ENCODE measurements at places on chromosomes 4 and X. TPM values are rescaled to one million over a fixed set of nuclear protein-coding genes. Genes with fewer than 3 reads are reported as not detected.

Gene CXXC4
- 0.71 TPM for total RNA-seq

Gene COX18
- total RNA-seq, result 8.6 TPM

Gene PAGE2B
- total RNA-seq, result not detected

DNA sequence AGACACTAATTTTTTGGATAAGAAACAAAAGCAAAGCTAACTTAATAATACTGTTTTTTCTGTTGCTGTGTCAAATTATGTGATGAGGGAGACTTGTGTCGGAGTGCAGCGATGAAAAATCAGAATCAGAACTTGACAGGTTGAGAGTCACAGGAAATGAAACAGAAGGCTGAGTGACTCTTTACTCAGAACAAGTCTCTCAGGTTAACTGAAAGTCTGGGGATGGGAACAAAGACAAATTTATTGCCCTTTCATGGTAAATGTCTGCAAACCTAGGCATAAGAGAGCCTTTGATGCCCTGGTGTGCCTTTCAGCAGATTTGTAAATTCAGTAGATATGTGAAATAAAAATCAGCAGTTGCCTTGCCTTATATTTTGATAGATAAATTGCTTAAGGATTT lies 96.0 kb downstream of the ADGRL3 start:
- H3K4me1 ChIP-seq, result no peaks in the 10 kb centered on the region
- no peaks in the 10 kb centered on the region for H3K36me3 ChIP-seq
- H3K27me3 ChIP-seq, result no peaks in the 10 kb centered on the region
- no peak for DNase-seq

GRCh38 chr4:38678078-38678477 lies 14.1 kb downstream of the KLF3 start:
- no peaks in the 10 kb centered on the region for H3K27me3 ChIP-seq
- peaks cover 11% of the 10 kb centered on the region for H3K4me1 ChIP-seq
- H3K36me3 ChIP-seq, result peaks cover 9% of the 10 kb centered on the region
- H3K27ac ChIP-seq, result no peak overlapping the region
- H3K4me3 ChIP-seq, result no peak overlapping the region

DNA sequence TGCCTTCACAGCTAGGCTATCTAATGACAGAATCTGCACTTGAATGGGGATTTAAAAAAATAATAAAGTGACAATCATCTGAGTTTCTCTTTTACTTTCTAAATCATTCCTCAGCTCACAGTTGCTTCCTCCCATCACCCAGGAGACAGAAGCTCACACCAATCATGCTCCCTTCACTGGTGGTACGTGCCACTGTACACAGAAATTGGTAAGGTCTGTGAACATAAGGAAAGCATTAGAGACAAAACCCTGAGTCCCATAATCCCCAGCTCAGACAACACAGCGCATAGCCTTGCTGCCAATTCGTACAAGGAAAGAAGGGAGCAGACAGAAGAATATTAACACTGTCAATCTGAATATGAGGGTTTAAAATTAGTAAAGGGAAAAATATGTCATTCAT lies 133.1 kb downstream of the IDS start:
- no peak overlapping the region for H3K27ac ChIP-seq
- no peaks in the 10 kb centered on the region for H3K4me1 ChIP-seq
- H3K36me3 ChIP-seq, result no peaks in the 10 kb centered on the region
- H3K27me3 ChIP-seq, result no peaks in the 10 kb centered on the region
- no peak for DNase-seq
- H3K4me3 ChIP-seq, result no peak overlapping the region

DNA sequence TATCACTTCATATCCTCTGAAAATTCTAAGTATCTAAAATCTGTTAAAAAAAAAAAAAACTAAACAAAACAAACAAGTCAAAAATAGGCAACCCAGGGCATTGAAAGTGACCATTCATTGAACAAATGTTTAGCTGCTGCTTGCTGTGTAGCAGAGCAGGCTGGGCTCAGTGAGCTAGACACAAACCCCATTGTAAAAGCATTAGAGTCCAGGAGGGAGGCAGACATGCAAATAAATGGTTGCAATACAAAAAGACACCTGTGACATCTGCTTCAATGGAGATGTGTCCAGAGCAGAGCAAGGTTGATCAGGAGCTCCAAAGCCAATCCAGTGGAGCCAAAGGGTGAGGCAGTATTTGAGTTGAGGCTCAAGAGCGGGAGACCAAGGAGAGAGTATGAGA lies 267.3 kb upstream of the GATB start:
- H3K4me3 ChIP-seq, result no peak overlapping the region
- no peak for DNase-seq
- H3K4me1 ChIP-seq, result no peaks in the 10 kb centered on the region

GRCh38 chrX:11349020-11349419 lies 55.8 kb downstream of the AMELX start:
- no peaks in the 10 kb centered on the region for H3K27me3 ChIP-seq
- H3K4me1 ChIP-seq, result no peaks in the 10 kb centered on the region
- no peak overlapping the region for H3K27ac ChIP-seq
- DNase-seq, result no peak

- H3K27me3 ChIP-seq, result no peaks in the 10 kb centered on the region
- H3K36me3 ChIP-seq, result no peaks in the 10 kb centered on the region
- peak; percentile 82 for DNase-seq
- H3K4me1 ChIP-seq, result no peaks in the 10 kb centered on the region
Observed at GRCh38 chr4:52545099-52546069, 113.7 kb downstream of the USP46 start.

DNA sequence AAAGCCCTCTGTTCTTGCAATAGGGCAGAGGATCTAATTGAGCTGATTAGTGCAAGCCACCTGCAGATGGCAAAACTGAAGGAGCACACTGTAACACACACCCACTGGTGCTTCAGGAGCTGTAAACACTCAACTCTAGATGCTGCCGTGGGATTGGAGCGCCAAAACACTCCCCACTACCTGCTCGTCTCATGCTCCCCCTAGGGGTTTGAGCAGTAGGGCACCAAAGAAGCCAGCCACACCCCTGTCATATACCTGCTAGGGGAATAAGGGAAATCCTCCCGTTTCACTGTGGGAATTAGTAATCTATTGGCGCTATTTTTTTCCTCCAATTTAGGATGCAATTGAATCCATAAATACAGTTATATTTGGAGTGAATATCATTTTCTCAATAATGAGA lies 360.2 kb downstream of the GLUD2 start:
- DNase-seq, result no peak
- no peaks in the 10 kb centered on the region for H3K4me1 ChIP-seq
- H3K36me3 ChIP-seq, result no peaks in the 10 kb centered on the region
- H3K27ac ChIP-seq, result no peak overlapping the region
- H3K4me3 ChIP-seq, result no peak overlapping the region

DNA sequence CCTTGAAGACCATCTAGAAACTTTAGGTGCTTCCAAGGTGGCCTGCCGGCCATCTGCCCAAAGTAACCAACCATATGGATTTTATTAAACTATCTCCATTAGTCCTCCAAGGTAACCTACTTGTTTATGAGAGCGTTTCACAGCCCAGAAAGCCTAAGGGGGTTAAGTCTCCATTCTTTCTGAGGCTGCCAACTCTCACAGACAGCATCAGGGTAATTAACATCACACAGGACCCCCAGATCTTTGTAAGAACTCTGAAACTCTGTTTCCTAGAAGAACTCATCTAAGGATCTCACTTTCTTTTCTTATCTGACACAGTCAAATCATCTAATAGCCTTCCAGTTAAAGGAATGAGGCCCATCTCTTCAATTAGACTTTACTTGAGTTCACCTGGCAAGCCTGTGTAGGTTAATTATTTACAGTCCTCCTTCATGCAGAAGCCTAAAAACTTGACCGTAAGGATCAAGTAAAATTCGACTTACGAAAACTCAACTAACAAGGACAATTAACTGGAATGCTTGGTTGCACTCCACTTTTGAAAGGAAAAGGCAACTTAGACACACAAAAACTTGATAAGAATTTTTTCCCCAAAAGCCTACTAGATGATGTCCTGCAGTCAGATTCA lies 252.5 kb downstream of the GRIA3 start:
- H3K4me1 ChIP-seq, result no peaks in the 10 kb centered on the region
- H3K36me3 ChIP-seq, result no peaks in the 10 kb centered on the region
- H3K27me3 ChIP-seq, result no peaks in the 10 kb centered on the region
- H3K27ac ChIP-seq, result no peak overlapping the region

GRCh38 chrX:87338510-87338909 lies 179.1 kb upstream of the KLHL4 start:
- no peak for DNase-seq
- H3K4me3 ChIP-seq, result no peak overlapping the region
- H3K4me1 ChIP-seq, result no peaks in the 10 kb centered on the region

- DNase-seq, result no peak
- no peak overlapping the region for H3K27ac ChIP-seq
- H3K4me1 ChIP-seq, result no peaks in the 10 kb centered on the region
- H3K27me3 ChIP-seq, result no peaks in the 10 kb centered on the region
Observed at GRCh38 chr4:102843938-102844337, 16.6 kb upstream of the UBE2D3 start.

DNA sequence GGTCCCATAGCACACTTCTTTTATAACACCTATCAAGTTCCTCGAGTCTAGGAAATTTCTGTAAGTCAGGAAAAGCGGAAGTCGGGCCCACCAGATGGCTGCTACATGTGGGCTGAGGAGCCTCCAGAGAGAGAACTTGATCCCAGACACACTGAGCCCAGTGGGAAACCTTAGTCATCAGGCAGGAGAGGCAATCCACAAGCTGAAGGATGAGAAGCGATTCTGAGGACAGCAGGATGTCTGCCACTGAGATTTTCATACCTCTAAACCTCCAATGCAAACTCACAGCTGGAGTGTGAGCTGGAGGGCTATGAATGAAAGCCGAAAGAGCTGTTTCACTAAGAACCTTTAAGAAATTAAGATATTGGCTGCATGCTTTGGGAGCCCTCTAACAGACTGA lies 52.6 kb upstream of the PDHA1 start:
- H3K27ac ChIP-seq, result no peak overlapping the region
- no peak for DNase-seq
- H3K36me3 ChIP-seq, result no peaks in the 10 kb centered on the region
- no peak overlapping the region for H3K4me3 ChIP-seq

- H3K4me1 ChIP-seq, result peaks cover 2% of the 10 kb centered on the region
- no peaks in the 10 kb centered on the region for H3K36me3 ChIP-seq
- H3K4me3 ChIP-seq, result no peak overlapping the region
- H3K27ac ChIP-seq, result no peak overlapping the region
- DNase-seq, result no peak
Observed at GRCh38 chrX:39769748-39770147, 328.0 kb downstream of the BCOR start.

Data from aorta (tissue), 5 donors.